ENCODE measurements at places on chromosomes 6 and 20.

- DNase-seq: no peak
These were observed 88.7 kb upstream of the BMP5 start for GRCh38 chr6:55964136-55964535.

DNA sequence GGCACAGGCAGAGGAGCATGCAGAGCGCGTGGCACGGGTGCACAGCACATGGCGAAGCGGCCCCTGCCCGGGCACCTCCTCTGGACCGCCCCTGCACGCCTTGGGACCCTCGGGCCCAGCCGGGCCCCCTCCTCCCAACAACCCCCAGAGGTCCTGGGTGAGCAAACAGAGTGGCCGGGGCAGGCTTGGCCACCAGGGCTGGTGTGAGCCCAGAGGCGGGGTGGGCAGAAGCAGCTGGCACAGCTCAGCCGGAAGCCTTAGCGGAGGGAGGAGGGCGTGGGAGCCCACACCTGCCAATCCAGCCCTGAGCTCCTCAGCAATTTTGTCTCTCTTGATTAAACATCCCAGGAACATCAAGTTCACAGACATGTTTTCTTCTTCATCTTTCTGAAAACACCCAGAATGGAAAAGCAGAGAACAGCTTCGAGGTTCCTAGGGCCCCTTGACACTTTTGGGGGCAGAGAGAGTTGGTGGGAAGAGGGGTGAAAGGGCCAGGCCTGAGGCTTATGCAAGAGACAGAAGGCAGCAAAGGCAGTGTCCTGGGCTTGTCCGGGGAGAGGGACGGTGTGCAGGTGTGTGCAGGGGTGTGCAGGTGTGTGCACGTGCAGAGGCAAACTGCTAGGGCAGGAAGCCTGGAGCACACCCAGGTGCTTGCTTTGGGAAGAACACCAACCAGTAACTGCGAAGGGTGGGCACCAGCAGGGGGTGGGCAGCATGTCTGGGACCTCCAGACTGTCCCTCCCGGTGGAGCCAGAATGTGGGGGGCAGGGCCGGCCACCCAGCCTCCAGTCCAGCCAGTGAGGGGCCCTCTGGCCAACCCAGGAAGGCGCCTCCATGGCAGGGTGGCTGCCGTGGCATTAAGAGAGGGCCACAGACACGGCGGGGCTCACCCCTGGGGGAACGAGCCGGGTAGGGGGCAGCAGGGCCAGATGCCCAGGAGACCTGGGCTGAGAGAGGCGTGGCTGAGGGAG is 4.8 kb downstream of the HRH3 start:
- DNase-seq: no peak

DNA sequence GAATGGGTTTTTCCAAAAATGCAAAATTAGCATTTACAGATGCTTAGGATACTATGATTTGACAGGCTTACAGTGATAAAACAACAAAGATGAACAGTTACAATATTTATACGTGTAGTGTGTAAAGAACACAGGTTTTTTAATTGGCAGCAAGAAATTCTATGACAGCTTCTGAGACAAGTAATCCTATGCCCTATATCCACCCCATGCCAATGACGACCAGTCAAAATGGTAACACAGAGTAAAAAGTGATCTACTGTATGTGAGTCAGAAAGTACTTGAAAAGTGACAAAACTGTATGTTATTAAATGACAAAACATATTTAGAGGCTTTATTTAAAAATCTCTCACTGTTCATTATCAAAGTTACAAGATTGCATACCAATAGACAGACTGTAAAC is 99.5 kb downstream of the PRDM1 start:
- no peak for DNase-seq

DNA sequence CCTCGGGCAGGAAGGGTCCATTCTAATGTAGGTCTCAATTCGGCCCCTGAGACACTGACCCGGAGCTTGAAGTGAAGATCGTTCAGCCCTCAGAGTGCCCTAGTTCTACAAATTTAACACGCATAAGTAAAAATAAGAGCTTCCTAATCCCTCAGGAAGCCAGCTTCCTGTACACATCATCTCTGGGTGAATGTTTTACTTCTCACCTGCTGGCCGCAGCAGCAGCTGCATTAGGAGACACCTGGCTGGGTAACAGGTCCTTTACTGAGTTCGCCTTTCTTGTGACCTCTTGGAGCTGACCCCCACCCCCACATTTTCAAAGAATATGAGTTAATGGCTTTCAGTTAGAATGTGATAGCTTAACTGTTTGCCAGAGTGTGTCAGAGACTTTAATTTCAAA is 165.0 kb downstream of the SMOC2 start:
- DNase-seq: no peak

- DNase-seq: no peak
These were observed 20.1 kb upstream of the ISM1 start for GRCh38 chr20:13200767-13201500.

DNA sequence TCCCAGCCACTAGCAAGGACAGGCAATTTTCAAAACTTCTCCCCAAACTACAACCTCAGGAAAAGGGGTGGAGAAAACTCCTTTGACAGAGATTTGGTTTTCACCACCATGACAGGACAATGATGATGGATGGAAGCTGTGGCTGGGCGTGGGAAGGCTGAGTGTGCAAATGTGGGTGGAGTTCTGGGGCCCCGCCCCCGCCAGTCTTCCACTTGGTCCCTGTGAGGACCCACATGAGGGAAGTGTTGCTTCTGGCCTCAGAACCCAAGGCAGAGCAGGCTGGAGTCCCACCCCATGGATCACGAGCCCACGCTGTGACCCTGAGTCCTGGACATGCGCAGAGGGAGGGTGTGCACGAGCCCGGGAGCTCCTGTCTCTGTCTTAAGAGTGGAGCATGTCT is 21.5 kb upstream of the MRGBP start:
- DNase-seq: peak; percentile 35

- DNase-seq: no peak
These were observed 78.0 kb upstream of the AFDN start for GRCh38 chr6:167748458-167749379.

DNA sequence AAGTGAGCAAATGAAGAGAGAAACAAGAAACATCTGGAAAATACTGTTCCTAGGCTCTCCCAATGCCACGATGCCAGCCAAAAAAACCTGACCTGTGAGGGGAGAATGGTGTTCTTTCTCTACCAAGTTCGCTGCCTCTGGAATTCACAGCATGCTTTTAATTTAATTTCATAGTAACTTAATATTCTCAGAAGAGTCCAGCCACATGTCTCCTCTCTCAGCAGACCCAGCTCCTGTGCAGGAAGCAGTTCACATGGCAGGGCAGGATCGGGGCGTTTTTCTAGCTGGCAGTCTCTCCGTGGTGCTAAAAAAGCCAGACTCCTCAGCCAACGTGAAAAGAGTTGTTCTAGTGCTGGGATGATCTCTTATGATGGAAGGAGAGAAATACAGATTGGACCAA is 57.5 kb downstream of the BFSP1 start:
- DNase-seq: no peak

DNA sequence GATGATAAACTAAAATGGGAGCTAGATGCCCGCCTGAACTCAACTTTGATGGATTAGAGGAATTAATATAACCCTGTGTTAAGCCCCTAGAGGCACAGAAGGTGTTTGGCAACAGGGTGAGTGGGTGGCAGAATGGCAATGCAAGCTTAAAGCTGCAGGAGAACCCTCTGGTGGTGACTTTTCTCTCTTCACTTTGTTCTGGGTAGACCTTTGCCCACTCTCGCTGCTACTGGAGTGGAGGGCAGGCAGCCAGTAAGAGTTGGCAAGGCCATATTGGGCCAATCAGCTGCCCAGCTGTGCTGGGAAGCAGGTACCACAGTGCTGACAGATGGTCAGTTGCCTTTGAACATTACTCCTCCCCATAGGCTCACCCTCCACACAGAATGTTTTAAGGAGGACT is 468.2 kb downstream of the MMUT start:
- no peak for DNase-seq

DNA sequence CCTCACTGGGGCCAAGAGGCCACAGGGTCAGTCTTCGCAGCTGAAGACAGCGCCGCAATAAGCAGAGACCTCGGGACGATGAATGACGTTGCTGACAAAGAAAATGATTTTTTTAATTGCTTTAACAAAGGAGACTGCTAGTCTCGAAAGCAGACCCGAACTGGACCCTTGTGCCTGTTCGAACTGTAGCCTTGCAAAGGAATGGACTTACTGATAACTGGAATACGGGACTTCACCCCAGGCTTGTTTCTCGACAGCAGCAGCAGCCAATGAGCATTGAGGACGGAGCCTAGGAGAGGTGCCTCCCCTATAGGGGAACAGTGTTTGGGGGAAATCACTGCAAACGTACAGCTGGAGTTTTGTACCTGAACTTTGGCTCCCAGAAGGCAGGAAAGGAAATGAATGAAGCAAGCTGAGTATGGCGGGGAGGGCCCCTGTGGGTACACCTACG is 1.3 kb upstream of the TAF4 start:
- DNase-seq: no peak

GRCh38 chr6:5778317-5778857 is 228.3 kb downstream of the NRN1 start:
- no peak for DNase-seq

- peak; percentile 49 for DNase-seq
These were observed 54.4 kb upstream of the SLCO4A1 start for GRCh38 chr20:62587757-62588402.

- no peak for DNase-seq
These were observed 15.8 kb upstream of the LIN28B start for GRCh38 chr6:104940893-104941728.

DNA sequence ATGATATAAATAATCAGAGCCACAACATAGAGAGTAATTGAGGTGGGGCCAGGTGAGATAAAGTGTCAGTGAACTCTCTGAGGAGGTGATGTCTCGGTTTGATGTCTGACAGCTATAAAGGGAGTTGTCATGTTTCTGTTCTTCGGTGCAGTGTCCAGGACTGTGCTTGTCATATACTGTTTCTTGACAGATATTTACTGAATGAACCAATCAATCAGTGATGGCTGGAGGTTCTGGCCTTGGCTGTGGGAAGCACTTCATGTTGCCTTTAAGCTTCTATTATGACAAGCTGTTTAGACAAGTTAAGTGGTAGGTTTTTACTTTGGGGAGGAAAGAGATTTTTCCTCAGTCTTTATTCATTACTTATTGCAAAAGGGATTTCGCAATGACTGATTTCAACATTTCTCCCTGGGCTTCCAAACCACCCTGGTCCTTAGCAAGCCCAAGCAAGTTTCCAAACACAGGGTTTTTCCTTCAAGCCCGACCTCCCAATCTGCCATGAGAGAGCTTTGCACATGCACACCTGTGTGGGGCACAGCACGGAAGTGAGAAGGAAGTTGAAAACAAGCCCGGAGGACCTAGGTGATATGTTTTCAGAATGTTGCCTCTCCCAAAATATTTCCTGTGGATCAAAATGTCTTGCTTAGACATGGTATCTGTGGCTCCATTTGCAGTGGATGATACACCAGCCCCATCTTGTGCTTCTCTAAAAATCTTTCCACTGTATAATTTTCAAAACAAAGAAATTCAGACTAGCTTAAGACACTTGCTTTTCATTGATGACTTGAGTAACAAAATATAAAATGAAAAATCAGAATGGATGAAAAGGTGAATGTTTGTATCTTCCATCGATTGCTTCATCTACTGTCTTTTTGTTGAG is 567.3 kb upstream of the BTBD3 start:
- no peak for DNase-seq

DNA sequence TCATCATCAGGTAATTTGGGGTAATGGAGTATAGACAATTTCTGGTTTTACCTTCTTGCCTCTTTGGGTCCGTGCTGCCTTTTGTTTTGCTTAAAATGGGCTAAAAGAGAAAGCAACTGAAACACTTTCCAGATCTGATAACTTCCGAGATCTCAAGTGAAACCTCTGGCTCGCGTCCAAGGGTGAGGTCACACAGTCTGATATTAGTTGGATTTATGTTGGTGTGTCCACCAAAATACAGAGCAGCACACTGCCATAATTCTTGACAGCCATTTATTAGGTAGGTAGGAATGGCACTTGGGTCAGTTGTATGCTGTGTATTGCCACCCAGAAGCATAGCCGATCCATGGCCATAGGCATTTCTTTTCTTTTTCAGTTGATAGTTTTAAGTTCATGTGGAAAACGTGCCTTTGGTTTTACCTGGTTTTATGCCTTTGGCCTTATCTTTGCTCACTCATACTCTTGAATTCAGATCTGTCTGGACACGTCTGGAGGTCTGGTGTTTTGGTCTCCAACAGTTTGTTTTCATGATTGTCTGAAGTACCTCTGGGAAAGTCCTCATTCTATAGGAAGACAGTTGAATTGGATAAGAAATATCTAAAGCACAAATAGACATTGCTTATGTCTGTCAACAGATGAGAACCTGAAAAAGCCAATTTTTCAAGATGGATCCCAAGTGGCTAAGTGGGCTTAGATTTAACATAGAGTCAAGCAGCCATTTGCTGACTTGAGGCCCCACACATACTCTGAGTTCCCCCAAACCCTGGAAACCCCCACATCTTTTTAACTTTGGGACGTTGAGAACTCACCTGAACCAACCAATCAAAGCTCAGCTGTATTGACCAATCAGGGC is 320.8 kb downstream of the SOX4 start:
- peak; percentile 83 for DNase-seq

GRCh38 chr6:132136981-132137380 is 185.8 kb upstream of the CCN2 start:
- no peak for DNase-seq

- no peak for DNase-seq
These were observed 20.1 kb upstream of the SLC32A1 start for GRCh38 chr20:38704136-38704535.

- no peak for DNase-seq
These were observed 122.9 kb upstream of the SLC22A23 start for GRCh38 chr6:3579652-3580175.

GRCh38 chr6:169975286-169975685 is 223.9 kb downstream of the ERMARD start:
- DNase-seq: no peak

DNA sequence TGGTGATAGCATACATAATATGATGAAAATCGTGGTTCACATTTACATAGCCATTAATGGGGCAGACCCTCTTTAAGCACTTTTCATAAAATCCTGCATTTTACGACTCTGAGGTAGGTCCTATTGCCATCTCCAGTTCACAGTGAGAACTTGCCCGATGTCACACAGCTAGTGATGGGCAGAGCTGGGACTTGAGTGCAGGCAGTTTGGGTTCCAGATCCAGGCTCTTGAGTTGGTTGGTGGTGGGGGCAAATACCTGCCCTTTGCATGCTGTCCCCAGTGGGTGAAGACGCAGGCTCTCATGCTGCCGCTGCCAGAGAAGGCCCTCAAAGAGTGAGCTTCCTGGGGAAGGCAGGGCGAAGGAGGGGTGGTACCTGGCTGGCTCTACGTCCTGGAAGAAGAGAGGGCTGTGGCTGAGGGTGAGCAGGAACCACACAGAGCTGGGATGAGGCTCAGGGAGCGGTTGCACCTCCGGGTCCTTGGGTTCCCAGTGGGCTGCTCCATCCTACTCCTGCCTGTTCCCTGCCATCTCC is 6.1 kb upstream of the BAK1 start:
- DNase-seq: no peak

DNA sequence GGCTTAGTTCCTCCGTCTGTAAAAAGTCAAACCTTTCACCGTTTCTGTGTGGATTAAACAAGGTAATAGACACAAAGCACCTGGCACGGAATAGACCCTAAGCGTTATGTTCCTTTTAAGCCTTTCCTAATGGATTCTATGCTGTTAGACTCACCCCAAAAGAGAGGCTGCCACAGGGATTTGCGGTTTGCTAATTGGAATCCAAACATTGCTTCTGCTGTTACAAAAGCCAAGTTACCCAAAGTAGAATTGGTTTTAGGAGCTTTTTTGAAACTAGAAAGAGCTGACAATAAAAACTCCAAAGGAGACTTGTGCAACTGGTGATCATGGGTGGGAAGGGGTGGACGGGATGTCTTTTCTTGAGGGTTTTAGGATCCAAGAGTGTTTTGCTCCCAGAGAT is 178.0 kb downstream of the BMP7 start:
- DNase-seq: no peak

Measured in Daoy (cell line).